Smooth muscle cell of the umbilical artery (primary cell): ENCODE measurements at places on chromosomes 12 and 14. TPM values are rescaled to one million over a fixed set of nuclear protein-coding genes. Genes with fewer than 3 reads are reported as not detected.

The MYO1H gene
- total RNA-seq: not detected in 2 replicates

The NTN4 gene
- 0.59 and 2.1 TPM in 2 replicates for total RNA-seq

The LHX5 gene
- total RNA-seq: not detected in 2 replicates

The BCL2L2 gene
- 18.4 and 24.9 TPM in 2 replicates for total RNA-seq

The GPX2 gene
- total RNA-seq: not detected in 2 replicates

The CMA1 gene
- total RNA-seq: not detected in 2 replicates

The KRT81 gene
- total RNA-seq: not detected in 2 replicates
